ENCODE measurements at places on chromosomes 16 and 17. TPM values are rescaled to one million over a fixed set of nuclear protein-coding genes. Genes with fewer than 3 reads are reported as not detected.
A peak's percentile ranks its signal among the peaks of the same experiment; 100 is the strongest.

- H3K4me1 ChIP-seq = no peaks in the 10 kb centered on the region
- H3K4me3 ChIP-seq = no peak overlapping the region
- H3K36me3 ChIP-seq = no peaks in the 10 kb centered on the region
- no peak overlapping the region for H3K27ac ChIP-seq
- H3K27me3 ChIP-seq = no peaks in the 10 kb centered on the region
These were observed 7.9 kb downstream of the MSLN start for GRCh38 chr16:768428-768827.

- H3K27me3 ChIP-seq = peaks cover 26% of the 10 kb centered on the region
- H3K36me3 ChIP-seq = no peaks in the 10 kb centered on the region
- no peak overlapping the region for H3K27ac ChIP-seq
These were observed 44.0 kb downstream of the IRX6 start for GRCh38 chr16:55367866-55368603.

DNA sequence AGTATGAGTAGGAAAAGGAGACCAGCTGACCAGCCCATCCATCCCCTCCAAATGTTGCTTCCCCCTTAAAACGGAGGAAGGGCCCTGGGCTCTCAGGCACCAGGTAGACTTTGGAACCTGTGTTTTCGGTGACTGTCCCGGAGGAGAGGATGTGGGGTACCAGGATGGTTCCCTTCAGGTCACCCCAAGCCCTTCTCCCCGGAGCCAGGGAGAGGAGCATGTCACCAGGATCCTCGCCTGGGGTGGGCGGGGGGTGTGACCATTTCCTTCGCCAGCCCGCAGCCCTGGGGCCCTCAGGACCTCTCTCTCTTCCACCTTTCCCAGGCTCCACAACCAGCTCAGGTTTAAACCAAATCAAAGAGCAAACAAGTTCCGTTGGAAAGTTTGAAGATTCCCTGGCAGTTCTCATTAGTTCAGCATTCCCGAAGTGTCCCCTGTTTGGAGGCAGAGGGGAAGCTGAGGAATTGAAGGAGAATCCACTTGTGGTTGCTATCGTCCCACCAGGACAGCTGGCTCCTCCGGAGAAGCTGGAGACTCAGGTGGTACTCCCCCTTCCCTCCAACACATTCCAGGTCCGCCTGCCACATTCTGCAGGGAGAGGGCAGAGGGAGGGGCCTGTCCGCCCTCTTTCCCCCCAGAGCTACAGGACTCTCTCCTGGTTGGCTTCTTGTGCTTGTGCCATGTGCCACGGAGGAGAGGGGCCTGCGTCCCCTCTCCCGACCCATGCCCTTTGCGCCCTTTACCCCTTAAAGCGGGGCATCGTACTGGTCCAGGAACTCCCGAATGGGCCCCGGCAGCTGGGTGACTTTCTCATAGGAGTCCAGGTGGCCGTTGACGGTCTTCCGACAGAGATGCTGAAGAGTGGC is 2.0 kb downstream of the SOCS3 start:
- DNase-seq = no peak
- peaks cover 32% of the 10 kb centered on the region for H3K36me3 ChIP-seq
- no peaks in the 10 kb centered on the region for H3K27me3 ChIP-seq
- peaks cover 65% of the 10 kb centered on the region for H3K4me1 ChIP-seq
- peak overlapping the region; percentile 72 for H3K4me3 ChIP-seq
- H3K27ac ChIP-seq = peak overlapping the region; percentile 93

GRCh38 chr16:49478107-49478506 is 104.5 kb downstream of the C16orf78 start:
- DNase-seq = peak; percentile 12
- no peaks in the 10 kb centered on the region for H3K4me1 ChIP-seq
- H3K27me3 ChIP-seq = no peaks in the 10 kb centered on the region
- no peak overlapping the region for H3K4me3 ChIP-seq

DNA sequence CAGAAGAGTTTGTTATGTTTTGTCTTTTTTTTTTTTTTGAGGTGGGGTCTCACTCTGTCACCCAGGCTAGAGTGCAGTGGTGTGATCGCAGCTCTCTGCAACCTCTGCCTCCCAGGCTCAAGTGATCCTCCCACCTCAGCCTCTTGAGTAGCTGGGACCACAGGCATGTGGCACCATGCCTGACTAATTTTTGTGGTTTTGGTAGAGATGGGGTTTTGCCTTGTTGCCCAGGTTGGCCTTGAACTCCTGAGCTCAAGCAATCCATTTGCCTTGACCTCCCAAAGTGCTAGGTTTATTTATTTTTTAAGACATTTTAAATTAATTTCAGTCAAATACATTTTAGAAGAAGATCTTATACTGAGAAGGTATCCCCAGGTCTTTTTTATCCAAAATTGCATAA is 366.7 kb downstream of the KCNJ2 start:
- no peak for DNase-seq
- H3K27me3 ChIP-seq = no peaks in the 10 kb centered on the region
- H3K36me3 ChIP-seq = no peaks in the 10 kb centered on the region

Gene C16orf46
- 1.5 TPM for total RNA-seq

Gene FBXL19
- 13.4 TPM for total RNA-seq

DNA sequence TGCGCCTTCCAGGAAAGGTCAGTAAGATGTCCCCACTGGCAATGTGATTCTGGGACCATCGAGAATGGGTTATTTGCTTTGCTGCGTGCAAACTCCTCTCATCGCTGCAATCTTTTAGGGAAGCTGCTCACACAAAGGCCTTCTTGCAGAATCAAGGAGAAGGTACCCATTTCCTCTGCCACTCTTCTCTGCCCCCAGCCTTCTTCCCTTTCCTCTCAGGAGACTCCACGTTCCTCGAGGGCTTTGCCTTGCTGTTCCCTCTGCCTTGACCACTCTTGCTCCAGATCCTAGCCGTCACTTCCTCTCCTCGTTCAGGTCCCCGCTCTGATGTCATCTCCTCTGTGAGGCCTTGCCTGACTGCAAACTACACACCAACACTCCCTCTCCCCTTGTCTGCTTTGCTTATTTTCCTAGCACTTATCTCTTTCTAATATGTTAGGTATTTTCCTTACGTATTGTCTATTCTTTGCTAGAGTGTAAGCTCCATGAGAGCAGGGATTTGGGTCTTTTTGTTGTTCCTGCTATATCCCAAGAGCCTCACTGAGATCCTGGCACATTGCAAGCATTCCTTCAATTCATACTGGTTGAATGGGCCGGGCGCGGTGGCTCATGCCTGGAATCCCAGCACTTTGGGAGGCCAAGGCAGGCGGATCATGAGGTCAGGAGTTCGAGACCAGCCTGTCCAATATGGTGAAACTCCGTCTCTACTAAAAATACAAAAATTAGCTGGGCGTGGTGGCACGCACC is 5.3 kb upstream of the CRK start:
- peak overlapping the region; percentile 24 for H3K27ac ChIP-seq
- peaks cover 38% of the 10 kb centered on the region for H3K4me1 ChIP-seq
- no peak for DNase-seq
- no peak overlapping the region for H3K4me3 ChIP-seq
- H3K36me3 ChIP-seq = peaks cover 22% of the 10 kb centered on the region
- H3K27me3 ChIP-seq = no peaks in the 10 kb centered on the region

Data from upper lobe of right lung (tissue), 1 donor.